ENCODE measurements at places on chromosomes 2 and 18.

DNA sequence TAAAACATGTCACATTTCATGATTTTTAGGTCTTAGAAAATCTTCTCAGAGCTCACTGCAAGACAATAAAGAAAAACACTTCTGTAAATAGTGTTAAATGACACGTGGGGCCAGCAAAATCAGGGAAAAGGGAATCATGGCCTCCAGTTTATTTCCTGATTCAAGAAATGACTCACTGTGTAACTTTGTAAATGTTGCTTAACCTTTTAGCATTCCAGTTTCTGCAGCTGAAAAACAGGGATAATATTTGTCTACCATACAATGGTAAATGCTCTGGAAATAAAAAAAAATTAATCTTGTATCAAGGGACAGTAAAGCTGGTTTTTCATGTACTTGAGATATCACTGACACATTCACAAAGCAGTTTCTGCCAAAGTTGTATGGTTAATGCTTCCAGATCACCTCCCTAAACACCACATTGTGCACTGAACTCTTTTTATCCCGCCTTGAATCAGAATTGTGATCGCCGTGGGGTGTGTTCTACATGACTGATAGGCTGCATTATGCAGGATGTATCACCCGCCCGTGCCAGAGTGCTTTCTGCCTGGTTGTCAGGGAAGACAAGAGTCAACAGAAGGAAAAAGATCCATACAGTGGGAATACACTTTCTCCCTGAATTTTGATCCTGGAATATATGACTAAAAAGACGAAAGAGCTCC, 238.8 kb downstream of the IKZF2 start:
- DNase-seq = no peak

DNA sequence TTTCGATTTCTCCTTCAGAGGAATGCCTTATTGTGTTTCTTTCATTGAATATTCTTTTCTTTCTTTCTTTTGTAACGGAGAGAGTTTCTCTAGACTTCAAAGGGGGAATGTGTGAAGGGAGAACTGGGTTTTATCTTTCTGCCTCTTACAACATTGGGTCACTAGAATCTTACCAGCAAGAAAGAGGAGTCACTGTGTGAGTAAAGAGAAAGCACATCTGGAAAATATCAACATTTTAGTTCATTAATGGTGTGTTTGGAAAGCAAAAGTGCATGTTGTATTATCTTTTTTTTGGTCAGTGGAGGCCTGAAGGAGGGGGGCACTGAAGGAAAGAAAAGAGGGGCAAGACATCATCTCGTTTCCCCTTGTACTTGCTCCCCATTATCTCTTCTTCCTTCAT, 86.6 kb upstream of the THOC1 start:
- no peak for DNase-seq

DNA sequence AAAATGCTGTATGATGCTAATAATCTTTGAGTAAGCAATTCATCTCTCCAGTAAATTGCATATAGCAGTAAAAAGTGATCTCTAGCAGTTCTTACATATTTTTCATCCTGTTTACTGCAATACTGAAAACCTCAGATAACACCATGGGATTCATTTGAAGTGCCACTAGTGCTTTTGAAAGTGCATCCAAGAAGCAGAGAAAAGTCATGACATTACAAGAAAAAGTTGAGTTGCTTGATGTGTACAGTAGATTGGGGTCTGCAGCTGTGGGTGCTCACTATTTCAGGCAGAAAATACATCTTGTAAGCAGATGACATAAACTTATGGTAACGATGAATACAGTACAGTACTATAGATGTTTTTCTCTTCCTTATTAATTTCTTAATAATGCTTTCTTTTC, 1984.9 kb upstream of the LRRTM1 start:
- DNase-seq = no peak

DNA sequence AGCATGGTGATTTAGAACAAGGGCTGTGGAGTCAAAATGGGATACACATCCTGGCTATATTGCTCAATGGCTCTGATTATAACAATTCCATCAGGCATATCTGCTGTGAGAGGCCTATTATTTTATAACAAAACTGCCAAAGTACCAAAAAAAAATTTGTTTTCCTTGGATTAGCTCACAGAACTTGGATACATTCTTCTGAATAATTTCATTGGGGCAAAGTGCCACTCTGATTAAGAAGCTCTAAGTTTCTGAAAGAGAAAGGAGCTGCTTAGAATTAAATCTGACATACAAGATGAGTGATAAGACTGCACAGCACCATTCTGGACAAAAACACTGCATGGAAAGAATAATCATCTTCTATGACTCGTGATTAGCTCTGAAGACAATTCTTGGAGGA, 85.7 kb downstream of the SMC6 start:
- no peak for DNase-seq

DNA sequence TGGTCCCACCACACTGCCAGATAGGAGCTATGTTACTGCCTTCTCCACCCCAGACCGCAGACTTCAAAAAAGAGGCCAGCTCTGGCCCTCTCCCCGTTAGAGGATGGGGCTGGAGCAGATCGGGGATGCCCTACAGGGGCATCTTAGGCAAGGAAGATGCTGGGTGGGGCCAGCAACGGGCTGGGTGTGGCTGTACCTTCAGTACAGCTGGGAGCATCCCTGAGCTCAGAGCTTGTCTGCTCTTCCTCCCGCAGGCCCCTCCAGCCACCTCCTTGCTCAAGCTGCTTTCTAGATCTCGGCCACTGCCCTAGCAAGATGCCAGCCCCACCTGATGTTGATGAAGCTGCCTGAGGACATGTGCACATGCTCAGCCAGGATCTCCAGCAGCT, 9.8 kb downstream of the PTPRN start:
- DNase-seq = no peak

DNA sequence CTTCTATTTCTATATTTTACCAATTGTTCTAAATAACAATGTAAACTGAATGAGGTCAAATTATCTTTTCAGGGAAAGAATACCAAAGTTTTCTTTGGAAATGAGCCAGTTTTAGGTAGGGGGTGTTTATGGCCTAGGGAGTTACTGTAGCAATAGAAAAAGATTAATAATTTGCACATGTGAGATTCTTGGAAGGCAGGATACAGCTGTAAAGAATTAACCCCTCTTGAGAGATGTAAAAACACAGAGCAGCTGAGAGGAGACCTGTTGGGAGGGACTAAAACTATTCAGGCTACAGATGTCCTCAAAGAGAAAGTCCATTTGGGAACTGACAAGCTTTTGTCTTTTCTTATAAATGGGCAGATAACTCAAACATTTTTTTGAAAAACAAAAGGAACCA, 182.2 kb downstream of the FIGN start:
- no peak for DNase-seq

GRCh38 chr2:160282063-160282580, 82.0 kb upstream of the ITGB6 start:
- DNase-seq = no peak

- DNase-seq = no peak
These were observed 45.6 kb downstream of the ZRANB3 start for GRCh38 chr2:135485441-135485840.

DNA sequence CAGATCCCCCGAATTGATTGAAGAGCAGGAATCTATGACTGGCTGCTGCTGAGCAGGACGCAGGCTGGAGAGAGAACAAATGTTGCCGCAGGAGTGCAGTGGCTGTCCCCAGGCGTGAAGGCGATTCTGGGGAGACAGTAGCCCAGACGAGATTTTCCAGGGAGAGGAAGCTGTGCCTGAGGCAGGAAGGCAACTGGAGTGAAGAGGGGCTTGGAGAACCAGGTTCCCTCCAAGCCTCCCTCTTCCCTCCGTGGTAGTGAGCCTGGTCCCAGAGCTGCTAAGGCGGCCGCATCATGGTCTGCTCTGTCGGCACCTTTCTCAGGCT, 1.3 kb upstream of the NPPC start:
- DNase-seq = no peak

- DNase-seq = no peak
These were observed 38.4 kb upstream of the REL start for GRCh38 chr2:60843006-60843405.

DNA sequence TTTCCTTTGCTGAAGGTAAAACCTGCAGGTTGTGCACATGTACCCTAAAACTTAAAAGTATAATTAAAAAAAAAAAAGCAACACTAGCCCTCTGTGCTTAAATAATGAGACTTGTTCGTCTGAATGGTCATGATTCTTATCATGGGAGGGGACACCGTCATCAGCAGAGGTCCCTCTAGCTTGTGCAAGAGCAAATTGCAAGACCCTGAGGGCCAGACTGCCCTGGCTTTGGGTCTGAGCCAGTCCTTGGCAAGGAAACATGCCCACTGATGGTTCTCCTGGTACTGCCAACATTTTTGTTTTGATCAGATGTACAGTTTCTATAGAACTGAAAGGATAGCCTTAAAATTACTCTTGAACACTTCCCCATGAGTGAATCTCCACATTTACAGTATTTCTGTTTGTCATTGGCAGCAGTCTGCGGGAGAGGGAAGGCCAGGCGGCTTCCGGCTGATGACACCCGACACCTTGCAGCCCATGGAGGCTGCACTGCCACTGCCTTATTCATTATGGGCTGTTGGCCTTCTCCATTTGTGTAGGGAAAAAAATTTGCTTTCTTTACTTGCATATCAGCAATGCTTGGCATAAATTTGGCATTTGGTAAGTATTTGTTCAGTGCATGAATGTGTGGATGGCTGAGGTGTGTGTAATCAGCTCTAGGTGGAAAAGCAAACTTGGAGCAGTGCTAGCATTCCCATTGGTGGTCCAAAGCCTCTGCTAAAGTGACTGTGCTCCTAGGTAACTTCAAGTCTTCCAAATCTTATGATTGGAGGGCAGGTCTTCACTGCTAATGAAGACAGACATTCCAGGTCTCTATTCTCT, 161.6 kb upstream of the ALKAL2 start:
- DNase-seq = no peak

Data from thoracic aorta (tissue), 2 donors.